ENCODE measurements at places on chromosomes 1 and 21.

- DNase-seq: no peak
These were observed 35.1 kb downstream of the PROX1 start for GRCh38 chr1:214022810-214023425.

DNA sequence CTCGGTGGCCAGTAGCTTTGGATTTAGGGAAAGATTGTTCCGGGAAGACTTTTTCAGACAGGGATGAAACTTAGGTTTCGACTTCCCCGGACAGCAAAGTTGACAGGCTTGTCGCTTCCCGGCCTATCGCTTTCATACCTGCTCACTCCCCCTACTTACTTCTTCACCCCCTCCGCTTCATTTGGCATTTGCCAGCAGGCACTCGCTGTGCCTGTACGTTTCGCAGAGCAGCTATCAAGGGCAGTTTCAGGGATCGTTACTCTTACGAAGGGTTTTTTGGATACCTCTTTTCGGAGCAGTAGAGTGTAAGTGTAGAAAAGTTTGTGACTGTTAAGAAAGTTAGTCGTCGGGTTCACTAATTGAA is 393 bp downstream of the BLZF1 start:
- DNase-seq: peak; percentile 12

- DNase-seq: no peak
These were observed 77.4 kb downstream of the RUNX1 start for GRCh38 chr21:34971656-34972055.

- DNase-seq: no peak
These were observed 26.3 kb downstream of the JAK1 start for GRCh38 chr1:64940025-64940424.

GRCh38 chr1:194076646-194077045 is 890.2 kb upstream of the B3GALT2 start:
- DNase-seq: no peak

- DNase-seq: no peak
These were observed 44.6 kb upstream of the CNN3 start for GRCh38 chr1:94971491-94971924.

DNA sequence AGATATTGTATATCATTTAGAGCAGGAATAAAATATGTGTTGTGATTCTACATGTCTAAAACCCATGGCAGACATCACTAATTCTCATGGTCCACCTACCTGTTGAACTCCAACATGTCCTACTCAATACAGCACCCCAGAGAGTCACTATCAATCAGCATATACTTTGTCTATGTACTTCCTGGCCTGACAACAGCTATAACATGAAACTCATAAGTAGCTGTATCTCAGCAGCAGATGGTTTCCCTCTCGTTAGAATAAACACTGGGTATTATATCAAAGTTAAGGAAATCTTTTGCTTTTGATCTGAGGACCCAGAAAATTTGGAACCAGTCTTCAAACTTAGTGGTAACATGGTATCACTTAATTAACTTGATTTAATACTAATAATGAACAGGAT is 15.8 kb downstream of the ARPC5 start:
- DNase-seq: no peak

DNA sequence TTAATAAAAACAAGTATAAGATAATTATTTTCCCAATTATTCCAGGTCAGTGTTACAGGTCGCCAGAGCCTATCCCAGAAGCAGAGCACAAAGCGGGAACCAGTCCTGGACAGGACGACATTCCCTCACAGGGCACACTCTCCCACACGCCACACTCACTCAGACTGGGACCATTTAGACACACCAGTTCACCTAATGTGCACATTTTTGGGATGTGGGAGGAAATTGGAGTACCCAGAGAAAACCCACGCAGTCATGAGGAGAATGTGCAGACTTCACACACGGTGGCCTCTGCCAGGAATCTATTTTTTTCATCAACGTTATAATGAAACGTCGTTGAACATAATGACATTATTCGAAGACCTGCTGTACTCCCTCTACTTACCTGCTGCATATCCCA is 20.5 kb upstream of the NRDC start:
- DNase-seq: no peak

DNA sequence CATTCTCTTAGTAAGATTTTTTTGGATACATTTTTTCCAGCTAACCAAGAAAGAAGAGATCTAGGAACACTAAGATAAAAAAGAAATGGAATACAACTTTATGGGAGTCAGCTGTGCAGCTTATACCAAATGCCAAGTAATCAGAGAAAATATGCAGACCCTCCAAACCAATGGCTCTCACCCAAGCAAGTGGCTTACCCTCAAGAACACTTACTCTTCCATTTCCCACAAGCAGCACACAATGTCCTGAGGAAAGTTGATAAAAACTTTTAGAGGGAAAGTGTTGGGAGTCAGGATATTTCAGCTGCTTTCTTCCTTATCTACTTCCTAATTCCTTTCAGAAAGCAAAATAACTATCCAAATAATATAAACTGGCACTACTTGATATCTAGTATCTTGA is 631.8 kb downstream of the RWDD3 start:
- DNase-seq: no peak

GRCh38 chr1:75727571-75727970 is 3.1 kb downstream of the ACADM start:
- no peak for DNase-seq
